ENCODE measurements at places on chromosomes 16 and 17.
A peak's percentile ranks its signal among the peaks of the same experiment; 100 is the strongest.

DNA sequence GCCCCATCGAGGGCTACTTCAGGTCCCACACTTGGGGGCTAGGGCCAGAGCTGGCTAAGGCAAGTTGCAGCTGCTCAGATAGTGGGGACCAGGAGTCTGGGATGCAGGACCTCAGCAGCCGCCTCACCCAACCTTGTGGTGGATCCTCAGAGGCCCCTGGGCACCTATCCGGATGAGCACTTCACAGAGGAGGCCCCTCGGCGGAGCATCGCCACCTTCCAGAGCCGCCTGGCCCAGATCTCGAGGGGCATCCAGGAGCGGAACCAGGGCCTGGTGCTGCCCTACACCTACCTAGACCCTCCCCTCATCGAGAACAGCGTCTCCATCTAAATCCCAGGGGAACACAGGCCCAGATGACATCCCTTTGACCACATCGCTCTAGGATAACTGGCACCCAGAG lies 9.4 kb downstream of the ALOX15B start:
- DNase-seq: no peak

DNA sequence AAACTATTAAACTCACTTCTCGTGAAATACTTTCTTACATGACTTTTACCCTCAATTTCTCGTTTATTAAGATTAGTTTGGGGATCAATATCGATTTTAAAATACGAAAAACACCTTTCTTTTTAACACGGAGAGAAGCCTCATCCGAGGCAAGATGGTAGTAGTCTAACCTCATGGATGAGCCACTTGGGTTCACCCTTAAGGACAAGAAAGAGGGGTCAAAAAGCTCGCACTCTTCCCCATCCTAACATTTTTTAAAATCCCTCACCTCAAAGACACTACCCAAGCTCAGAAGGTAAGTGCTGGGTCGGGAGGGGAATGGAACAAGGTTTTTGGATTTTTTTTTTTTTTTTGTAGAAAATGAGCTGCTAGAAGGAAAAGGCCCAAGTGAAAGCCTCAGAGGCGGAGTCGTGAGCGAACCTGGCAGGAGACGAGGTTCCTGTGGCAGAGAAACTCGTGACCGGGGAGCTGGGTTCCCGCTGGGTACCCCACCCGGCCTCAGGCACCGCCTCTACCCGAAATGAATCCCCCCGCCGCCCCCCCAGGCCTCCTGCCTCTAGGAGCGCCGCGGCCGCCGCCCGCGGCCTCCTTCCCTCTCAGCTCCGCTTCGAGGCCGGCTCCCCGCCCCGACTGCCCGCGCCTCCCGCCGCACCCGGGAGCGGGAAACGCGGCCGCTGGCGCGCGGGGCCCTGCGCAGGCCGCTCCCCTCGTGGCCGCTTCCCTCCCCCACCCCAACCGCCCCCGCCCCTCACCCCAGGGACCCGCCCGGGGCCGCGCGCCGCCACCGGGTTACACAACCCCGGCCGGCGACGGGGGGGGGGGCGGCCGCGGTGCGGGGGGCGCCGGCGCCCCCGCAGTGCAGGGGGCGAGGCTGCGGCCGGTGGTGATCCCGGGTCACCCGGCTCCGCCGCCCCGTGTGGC lies 1.6 kb downstream of the NUFIP2 start:
- DNase-seq: peak; percentile 20

DNA sequence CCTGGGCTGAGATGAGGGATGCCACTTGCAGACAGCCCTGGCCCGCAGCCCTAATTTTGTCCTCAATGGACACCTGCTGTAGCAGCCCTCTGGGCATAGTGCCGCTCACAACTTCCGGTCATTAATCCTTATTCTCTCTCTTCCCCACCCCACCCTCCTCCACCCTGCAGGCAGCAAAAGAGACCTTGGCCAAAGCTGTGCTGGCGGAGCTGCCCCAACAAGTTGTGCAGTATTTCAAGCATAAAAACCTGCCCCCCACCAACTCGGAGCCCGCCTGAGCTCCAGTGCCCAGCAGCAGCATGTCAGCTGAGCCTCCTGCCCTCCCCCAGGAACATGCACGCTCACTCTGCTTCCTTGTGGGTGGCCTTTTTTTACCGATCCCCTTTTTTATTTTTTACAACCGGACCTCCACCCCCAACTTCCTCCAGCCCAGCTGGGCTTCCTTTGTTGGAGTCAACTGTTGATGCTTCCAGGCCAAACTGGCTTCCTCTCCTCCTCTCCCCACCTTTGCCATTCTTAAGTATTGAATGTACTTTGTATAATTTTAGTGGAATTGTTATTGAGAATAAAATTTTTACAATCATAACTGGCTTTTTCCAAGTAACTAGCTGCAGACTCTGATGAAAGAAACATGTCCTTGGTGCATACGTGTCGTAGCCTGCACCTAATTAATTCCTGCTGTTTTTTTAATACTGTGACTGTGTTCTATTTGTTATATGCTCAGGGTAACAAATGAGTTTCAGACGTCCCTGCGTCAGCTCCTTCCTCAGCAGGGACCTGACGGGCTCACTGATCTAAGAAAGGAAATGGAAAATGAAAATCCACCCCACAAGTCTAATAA lies 38.2 kb downstream of the PSME3IP1 start:
- DNase-seq: peak; percentile 58

DNA sequence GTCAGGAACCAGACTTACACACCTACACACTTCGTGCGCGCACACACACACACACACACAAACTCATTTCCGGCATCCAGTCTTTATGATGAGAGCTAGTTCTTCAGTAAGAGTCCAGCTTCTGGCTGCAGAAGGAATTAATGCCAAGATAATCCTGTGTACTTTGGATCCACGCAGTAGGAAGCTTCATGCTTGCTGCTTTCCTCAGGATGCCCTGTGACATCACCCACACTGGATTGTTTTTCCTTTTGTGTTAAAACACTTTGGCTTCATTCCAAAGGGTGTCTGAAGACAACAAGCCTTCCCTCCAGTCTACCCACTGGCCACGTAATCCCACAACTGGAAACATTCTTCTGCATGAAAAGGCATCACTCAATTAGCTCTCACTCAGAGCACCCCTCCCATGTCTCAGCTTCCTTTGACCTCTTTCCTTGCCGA lies 35.4 kb downstream of the KCNJ16 start:
- peak; percentile 30 for DNase-seq

GRCh38 chr16:53071748-53072301 lies 17.0 kb downstream of the CHD9 start:
- no peak for DNase-seq
